ENCODE measurements at places on chromosomes 1 and 21.

- DNase-seq: no peak
Observed at GRCh38 chr1:204571128-204571527, 54.9 kb downstream of the MDM4 start.

- DNase-seq: no peak
Observed at GRCh38 chr1:181662606-181663005, 179.3 kb downstream of the CACNA1E start.

DNA sequence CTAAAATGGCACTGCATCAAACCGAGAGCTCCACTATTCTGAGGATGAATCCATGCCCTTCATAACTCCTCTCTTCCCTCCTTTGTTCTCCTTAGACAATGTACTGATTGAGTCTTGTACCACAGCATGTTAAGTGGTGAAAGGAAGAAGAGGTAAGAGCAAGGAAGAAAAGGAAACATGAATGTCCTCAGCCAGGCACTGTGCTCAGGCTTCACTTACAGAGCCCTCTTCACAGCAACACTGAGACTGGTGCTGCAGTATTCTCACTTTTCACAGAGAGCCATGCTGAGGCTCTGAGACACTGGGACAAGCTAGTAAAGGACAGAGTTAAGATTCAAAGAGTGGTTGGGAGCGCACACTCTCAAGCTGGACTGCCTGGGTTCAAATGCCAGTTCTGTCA lies 143.5 kb downstream of the AKT3 start:
- no peak for DNase-seq

DNA sequence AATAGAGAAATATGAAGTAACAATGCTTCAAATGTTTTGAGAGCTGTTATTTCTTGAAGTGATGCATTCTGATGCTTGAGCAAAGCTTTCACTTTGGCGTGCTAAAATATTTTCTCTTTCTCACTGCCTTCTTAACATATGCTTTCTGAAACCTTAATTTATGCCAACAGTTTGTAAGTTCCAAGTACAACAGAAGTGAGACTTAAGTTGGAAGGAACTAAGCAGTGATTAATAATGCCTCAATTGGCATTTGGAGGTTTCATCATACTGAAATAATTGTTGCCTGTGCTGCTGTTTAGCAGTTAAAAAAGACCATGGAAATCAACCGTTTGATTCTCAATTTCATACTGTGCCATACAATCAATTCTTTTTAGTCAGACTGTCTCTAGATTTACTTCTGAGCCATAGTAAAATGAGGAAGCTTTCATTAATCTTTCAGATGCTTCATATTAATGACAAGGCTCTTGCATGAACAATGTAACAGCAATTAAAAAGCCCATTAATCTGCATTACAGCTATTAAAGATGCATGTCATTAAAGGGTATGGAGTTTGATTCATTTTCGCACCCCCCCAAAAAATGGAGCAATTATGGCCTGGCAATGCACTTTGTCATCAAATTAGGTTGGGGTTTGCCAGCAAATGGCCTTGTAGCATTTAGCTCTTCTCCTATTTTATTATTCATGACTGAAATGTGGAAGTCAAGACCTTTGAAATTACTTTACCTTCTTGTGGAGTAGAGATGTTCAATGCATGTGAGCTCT lies 375.3 kb downstream of the USH2A start:
- no peak for DNase-seq

DNA sequence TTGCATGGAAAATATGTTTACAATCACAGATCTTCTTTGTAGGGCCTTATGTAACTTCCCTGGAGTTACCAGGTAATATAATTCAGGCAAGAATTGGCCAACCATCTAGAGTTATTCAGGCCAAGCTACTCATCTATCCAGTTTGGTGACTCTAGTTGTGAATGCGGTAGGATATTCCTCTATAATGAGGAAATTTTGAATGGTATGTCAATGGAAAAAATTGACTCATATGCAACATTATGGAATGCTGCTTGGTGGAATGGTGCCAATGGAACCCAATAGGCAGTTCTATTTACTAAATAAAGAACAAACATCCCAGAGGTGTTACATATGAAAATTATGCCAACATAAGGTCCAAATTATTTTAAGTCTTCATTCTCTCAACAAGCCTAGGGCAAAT lies 5.6 kb upstream of the TNFSF18 start:
- no peak for DNase-seq

GRCh38 chr1:214514819-214515383 lies 36.5 kb downstream of the PTPN14 start:
- DNase-seq: no peak

DNA sequence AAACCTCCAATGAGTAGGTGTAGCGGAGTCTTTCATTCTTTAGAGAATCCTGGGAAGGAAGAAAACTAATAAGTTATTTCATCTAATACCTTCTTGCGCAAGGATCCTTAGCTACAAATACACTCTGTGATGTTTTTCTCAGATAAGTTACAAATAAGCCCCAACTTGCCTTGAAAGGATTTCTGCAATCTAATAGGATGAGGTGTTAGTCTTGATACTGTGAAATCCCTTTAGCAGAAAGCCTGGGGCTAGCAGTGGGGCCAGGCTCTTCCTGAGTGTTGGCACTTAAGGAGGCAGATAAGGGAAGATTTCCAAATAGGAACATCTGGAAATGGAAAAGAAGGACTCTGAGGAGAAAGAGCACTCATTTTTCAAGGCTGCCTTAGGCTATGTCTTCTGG lies 168.0 kb upstream of the DAB1 start:
- DNase-seq: no peak

GRCh38 chr1:20242890-20243479 lies 47.7 kb upstream of the VWA5B1 start:
- DNase-seq: no peak

- no peak for DNase-seq
Observed at GRCh38 chr1:233281711-233282581, 13.6 kb downstream of the PCNX2 start.

DNA sequence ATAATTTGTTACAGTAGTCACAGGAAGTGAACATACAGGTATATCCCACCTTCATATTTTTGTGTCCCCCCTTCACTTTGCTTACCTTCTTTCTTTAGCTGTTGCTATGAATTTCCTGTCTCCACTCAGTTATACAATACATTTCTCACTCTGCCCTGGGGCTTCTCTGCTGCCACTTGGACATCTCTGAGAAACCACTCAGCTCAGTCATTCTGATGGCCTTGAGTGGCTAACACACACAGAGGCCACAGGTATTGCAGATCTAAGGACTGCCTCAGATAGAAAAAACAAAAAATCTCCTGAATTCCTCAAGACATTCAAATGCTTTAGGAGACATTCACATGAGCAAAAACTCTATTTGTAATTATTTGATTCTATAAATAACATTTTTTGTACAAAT lies 87.7 kb downstream of the OLFM3 start:
- no peak for DNase-seq

DNA sequence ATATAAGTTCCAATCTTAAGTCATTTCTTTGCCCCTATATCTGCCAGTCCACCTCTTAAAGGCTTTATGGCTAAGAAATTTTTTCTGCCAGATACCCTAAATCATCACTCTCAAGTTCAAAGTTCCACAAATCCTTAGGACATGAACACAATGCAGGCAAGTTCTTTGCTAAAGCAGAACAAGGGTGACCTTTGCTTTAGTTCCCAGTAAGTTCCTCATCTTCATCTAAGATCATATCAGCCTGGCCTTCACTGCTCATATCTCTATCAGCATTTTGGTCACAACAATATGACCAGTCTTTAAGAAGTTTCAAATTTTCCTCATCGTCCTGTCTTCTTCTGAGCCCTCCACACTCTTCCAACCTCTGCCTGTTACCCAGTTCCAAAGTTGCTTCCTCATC lies 402.2 kb upstream of the RUNX1 start:
- no peak for DNase-seq

DNA sequence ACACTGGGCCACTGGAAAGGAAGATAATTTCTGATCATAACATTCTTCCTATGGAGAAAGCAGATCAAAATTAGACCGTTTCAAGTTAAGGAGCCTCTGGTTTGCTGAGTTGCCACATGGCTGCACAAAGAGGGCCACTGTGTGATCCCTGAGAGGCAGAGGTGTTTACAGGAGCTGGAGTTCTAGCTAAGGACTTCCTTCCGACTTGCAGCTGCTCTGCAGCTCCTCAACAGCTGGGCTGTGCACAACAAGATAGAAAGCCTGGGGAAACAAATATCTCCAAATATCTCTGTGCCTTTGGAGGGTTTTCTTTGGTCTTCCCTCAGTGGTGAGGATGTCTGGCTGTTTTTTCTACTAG lies 26.8 kb downstream of the GADD45A start:
- DNase-seq: no peak

DNA sequence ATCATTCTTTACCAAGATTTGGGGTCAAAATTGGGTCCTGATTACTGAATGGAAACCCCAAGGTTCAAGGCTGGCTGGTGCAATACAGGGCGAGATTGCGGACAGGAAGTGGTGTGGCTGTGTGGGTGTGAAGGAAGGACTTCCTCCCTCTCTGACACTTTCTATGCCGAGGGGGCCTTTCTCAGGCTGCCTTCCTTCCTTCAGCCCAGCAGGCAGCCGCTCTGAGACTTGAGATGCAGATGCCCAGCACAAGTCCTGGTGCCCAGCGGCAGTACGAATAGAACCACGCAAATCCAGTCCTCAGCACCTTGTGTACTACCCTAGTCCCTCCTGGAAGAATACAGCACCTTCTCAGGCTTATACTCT lies 16.3 kb downstream of the BATF3 start:
- no peak for DNase-seq

DNA sequence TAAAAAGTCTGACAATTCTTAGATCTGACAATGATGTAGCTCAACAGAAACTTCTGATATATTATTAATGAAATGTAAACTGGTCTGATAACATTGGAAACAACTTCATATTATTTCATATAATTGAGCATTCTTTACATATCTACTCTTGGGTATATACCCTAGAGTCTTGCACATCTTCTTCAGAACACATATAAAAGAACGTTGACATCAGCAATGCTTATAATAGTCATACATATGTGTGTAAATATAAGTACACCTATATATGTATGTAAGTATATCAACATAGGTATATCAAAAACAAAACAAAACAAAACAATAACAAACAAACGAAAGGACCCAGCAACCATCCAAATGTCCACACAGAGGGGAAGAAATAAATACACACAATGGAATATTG lies 38.4 kb downstream of the NRIP1 start:
- no peak for DNase-seq

Data from stimulated activated CD8-positive, alpha-beta memory T cell treated with anti-CD3 and anti-CD28 coated beads, Interleukin-7, amount 100 ng/mL, for 1 hour (primary cell).